ENCODE measurements at places on chromosomes 7 and 10. TPM values are rescaled to one million over a fixed set of nuclear protein-coding genes. Genes with fewer than 3 reads are reported as not detected.

The GARS1 gene
- 113 TPM for total RNA-seq

DNA sequence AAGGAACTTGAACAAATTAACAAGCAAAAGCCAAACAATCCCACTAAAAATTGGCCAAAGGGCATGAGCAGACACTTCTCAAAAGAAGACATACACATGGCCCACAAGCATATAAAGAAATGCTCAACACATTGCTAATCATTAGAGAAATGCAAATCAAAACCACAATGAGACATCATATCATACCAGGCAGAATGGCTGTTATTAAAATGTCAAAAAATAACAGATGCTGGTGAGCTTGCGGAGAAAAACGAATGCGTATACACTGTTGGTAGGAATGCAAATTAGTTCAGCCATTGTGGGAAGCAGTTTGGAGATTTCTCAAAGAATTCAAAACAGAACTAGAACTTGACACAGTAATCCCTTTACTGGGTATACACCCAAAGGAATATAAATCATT, 311.7 kb upstream of the HPS1 start:
- no peak overlapping the region for H3K4me3 ChIP-seq
- no peak for DNase-seq
- no peaks in the 10 kb centered on the region for H3K27me3 ChIP-seq
- H3K4me1 ChIP-seq, result no peaks in the 10 kb centered on the region
- H3K36me3 ChIP-seq, result no peaks in the 10 kb centered on the region

The MPP7 gene
- total RNA-seq, result 28.7 TPM

DNA sequence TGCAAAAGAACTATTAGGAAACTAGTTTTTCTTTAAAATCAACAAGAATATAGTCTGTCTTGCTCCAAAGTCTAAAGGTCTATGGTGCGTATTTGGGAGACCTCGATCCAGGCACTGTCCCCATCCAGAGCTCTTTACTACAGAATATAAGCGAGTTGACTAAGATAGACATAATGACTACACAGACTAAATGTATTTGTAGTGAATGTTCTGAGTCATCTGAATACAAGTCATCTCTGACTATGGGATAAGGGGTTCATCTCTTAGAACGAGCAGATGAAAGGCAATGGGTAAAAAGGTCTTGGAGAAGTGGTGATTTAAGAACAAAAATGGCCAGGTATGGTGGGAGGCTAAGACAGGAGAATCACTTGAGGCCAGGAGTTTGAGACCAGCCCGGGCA, 136.0 kb upstream of the RSU1 start:
- peaks cover 5% of the 10 kb centered on the region for H3K4me1 ChIP-seq
- H3K36me3 ChIP-seq, result no peaks in the 10 kb centered on the region
- no peaks in the 10 kb centered on the region for H3K27me3 ChIP-seq
- DNase-seq, result no peak

DNA sequence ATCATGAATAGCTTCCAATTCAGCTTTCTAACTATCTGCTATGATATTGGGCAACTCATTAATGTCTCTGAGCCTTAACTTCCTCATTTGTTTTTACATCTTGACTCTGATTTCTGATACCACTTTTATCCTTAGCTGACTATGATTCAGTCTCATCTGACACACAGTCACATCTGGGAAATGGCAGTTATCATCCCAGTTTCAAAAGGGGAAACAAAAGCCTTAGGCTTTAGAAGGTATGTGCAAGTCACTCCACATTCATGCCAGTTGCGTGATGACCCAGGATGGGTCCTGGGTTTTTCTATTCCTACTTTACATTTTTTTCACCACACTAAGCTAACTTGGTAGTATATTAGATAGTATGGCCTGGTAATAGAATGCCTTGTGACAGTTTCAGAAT, 12.7 kb downstream of the SCIN start:
- DNase-seq, result no peak
- no peak overlapping the region for H3K27ac ChIP-seq
